ENCODE measurements at places on chromosomes 12 and 14. TPM values are rescaled to one million over a fixed set of nuclear protein-coding genes. Genes with fewer than 3 reads are reported as not detected.

- DNase-seq, result no peak
- H3K4me3 ChIP-seq, result no peak overlapping the region
- no peaks in the 10 kb centered on the region for H3K4me1 ChIP-seq
- H3K27me3 ChIP-seq, result peaks cover 3% of the 10 kb centered on the region
- no peak overlapping the region for H3K27ac ChIP-seq
- H3K36me3 ChIP-seq, result peaks cover 52% of the 10 kb centered on the region
Observed at GRCh38 chr12:128911861-128912260, 58.6 kb downstream of the GLT1D1 start.

GRCh38 chr12:127170226-127171180, 1096.5 kb upstream of the TMEM132C start:
- no peaks in the 10 kb centered on the region for H3K4me1 ChIP-seq
- H3K4me3 ChIP-seq, result no peak overlapping the region
- H3K36me3 ChIP-seq, result peaks cover 69% of the 10 kb centered on the region
- no peak for DNase-seq

- no peak overlapping the region for H3K4me3 ChIP-seq
- no peak overlapping the region for H3K27ac ChIP-seq
- DNase-seq, result no peak
- peaks cover 14% of the 10 kb centered on the region for H3K4me1 ChIP-seq
- no peaks in the 10 kb centered on the region for H3K36me3 ChIP-seq
Observed at GRCh38 chr14:34678306-34678705, 36.1 kb downstream of the CFL2 start.

DNA sequence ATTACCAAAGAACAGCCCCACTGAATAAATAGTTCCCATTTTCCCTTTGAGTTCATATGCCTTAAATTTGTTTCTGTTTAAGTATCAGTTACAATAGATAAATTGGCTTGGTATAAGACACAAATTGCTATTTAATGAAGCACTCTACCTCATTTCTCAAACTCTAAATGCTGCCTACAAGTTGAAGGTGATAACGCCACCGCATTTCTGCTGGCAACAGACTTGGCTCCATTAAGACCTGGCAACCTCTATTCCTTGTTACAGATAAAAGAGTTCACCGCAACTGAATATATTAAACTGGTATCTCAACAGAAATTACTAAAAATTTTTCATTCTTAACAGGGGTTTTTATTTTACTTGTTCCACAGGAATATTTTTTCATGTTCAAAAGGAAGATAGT, 35.6 kb downstream of the GXYLT1 start:
- H3K4me3 ChIP-seq, result no peak overlapping the region
- H3K27ac ChIP-seq, result no peak overlapping the region
- H3K36me3 ChIP-seq, result peaks cover 54% of the 10 kb centered on the region
- no peak for DNase-seq
- H3K27me3 ChIP-seq, result peaks cover 5% of the 10 kb centered on the region

- no peaks in the 10 kb centered on the region for H3K27me3 ChIP-seq
- no peak overlapping the region for H3K4me3 ChIP-seq
- H3K4me1 ChIP-seq, result peaks cover 53% of the 10 kb centered on the region
- no peaks in the 10 kb centered on the region for H3K36me3 ChIP-seq
- no peak for DNase-seq
- peak overlapping the region; percentile 19 for H3K27ac ChIP-seq
Observed at GRCh38 chr12:78886719-78887407, 22.3 kb downstream of the SYT1 start.

- no peaks in the 10 kb centered on the region for H3K36me3 ChIP-seq
- H3K4me1 ChIP-seq, result peaks cover 11% of the 10 kb centered on the region
- no peak overlapping the region for H3K4me3 ChIP-seq
- no peaks in the 10 kb centered on the region for H3K27me3 ChIP-seq
- no peak overlapping the region for H3K27ac ChIP-seq
Observed at GRCh38 chr14:70140614-70141013, 48.1 kb downstream of the SLC8A3 start.

DNA sequence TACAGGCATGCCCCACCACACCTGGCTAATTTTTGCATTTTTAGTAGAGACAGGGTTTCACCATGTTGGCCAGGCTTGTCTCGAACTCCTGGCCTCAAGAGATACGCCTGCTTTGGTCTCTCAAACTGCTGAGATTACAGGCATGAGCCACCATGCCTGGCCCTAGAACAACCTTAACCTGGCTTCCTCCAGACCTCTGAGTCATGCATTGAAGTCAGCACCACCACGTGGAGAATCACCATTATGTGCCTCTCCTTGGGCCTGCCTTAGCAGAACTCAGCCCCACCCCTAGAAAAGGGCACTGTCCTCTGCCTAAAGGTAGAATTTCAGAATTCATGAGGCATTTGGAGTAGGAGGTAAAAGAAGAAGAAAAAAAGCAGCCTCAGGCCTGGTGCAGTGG, 49.0 kb downstream of the LIMA1 start:
- no peak overlapping the region for H3K4me3 ChIP-seq
- no peaks in the 10 kb centered on the region for H3K36me3 ChIP-seq
- H3K27ac ChIP-seq, result no peak overlapping the region
- DNase-seq, result no peak
- peaks cover 5% of the 10 kb centered on the region for H3K4me1 ChIP-seq
- H3K27me3 ChIP-seq, result no peaks in the 10 kb centered on the region

- H3K4me3 ChIP-seq, result no peak overlapping the region
- H3K36me3 ChIP-seq, result no peaks in the 10 kb centered on the region
- H3K27me3 ChIP-seq, result no peaks in the 10 kb centered on the region
- no peak overlapping the region for H3K27ac ChIP-seq
- DNase-seq, result no peak
Observed at GRCh38 chr12:26340649-26341048, 145.3 kb downstream of the SSPN start.

DNA sequence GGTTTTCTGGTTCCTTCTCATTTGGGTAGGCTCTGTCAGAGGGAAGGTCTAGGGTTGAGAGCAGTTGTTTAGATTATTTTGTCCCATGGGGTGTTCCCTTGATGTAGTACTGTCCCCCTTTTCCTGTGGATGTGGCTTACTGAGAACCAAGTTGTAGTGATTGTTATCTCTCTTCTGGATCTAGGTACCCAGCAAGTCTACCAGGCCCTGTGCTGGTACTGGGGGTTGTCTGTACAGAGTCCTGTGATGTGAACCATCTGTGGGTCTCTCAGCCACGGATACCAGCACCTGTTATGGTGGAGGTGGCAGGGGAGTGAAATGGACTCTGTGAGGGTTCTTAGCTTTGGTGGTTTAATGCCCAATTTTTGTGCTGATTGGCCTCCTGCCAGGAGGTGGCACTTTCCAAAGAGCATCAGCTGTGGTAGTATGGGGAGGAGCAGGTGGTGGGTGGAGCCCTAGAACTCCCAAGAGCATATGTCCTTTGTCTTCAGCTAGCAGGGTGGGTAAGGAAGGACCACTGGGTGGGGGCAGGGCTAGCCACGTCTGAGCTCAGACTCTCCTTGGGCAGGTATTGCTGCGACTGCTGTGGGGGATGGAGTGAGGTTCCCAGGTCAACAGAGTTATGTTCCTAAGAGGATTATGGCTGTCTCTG, 179.3 kb upstream of the BTG1 start:
- no peak overlapping the region for H3K27ac ChIP-seq
- no peaks in the 10 kb centered on the region for H3K27me3 ChIP-seq
- peaks cover 6% of the 10 kb centered on the region for H3K4me1 ChIP-seq
- no peak for DNase-seq
- peaks cover 15% of the 10 kb centered on the region for H3K36me3 ChIP-seq

DNA sequence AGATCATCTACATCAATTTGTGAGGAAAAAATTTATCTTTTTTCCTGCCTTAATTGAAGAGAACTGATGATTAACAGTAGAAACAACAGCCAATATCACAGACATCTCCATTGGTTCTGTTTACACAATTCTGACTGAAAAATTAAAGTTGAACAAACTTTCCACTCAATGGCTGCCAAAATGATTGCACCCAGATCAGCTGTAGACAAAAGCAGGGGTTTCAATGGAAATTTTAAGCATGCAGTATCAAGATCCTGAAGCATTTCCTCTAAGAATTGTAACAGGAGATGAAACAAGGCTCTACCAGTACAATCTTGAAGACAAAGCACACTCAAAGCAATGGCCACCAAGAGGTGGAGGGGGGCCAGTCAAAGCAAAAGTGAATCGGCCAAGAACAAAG, 231.6 kb upstream of the KRR1 start:
- H3K4me3 ChIP-seq, result no peak overlapping the region
- DNase-seq, result no peak
- H3K27ac ChIP-seq, result no peak overlapping the region
- H3K27me3 ChIP-seq, result no peaks in the 10 kb centered on the region
- H3K36me3 ChIP-seq, result no peaks in the 10 kb centered on the region

TTC5 gene
- total RNA-seq, result 15.9 TPM

KRT2 gene
- total RNA-seq, result not detected

PZP gene
- 0.18 TPM for total RNA-seq

DBX2 gene
- total RNA-seq, result 0.27 TPM
